ENCODE measurements at places on chromosomes 3 and 15.

GRCh38 chr3:150022381-150023238, 51.9 kb upstream of the PFN2 start:
- no peak for DNase-seq

GRCh38 chr3:16907243-16907642, 22.5 kb downstream of the PLCL2 start:
- no peak for DNase-seq

- no peak for DNase-seq
Measured at GRCh38 chr3:87173776-87174175, 53.3 kb upstream of the CHMP2B start.

GRCh38 chr3:138873471-138874278, 38.9 kb upstream of the PIK3CB start:
- DNase-seq = no peak

GRCh38 chr3:23105048-23105447, 98.1 kb upstream of the UBE2E2 start:
- no peak for DNase-seq

- DNase-seq = no peak
Measured at GRCh38 chr3:24688446-24689148, 193.9 kb upstream of the THRB start.

DNA sequence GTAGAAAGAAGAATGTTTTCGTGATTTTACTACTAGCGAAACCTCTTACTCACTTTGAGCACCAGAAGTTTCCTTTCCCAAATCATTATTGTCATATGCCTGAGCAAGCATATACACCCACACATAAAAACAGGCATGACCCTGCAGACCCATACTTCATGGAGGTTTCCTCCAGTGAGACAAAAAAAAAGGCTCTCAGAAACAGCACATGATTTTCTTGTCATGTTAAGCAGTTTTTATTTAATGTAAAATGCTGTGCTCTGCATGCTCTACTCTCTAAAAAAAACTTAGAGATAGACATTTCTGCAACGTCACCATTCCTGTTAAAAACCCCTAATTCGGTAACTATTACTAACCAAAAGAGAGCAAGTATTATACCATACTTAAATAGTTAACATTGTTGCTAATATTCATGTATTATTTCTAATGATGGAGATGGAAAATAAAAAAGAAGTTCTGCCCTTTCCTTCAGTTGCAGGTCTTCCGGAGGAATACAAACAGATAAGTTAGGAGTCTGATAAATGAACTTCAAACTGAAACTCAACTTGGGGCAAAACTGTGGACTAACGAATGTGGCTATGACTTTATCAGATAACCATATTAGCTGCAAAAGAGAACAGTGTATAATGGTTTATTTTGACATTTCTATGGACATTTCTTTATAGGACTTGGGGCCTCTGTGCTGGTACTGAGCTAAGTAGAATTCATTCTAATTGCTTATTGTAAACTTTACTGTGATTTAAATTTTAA, 15.9 kb downstream of the CD200R1 start:
- no peak for DNase-seq

- no peak for DNase-seq
Measured at GRCh38 chr15:60000113-60000823, 3.8 kb upstream of the FOXB1 start.

- DNase-seq = no peak
Measured at GRCh38 chr3:144466114-144466513, 494.5 kb downstream of the DIPK2A start.

DNA sequence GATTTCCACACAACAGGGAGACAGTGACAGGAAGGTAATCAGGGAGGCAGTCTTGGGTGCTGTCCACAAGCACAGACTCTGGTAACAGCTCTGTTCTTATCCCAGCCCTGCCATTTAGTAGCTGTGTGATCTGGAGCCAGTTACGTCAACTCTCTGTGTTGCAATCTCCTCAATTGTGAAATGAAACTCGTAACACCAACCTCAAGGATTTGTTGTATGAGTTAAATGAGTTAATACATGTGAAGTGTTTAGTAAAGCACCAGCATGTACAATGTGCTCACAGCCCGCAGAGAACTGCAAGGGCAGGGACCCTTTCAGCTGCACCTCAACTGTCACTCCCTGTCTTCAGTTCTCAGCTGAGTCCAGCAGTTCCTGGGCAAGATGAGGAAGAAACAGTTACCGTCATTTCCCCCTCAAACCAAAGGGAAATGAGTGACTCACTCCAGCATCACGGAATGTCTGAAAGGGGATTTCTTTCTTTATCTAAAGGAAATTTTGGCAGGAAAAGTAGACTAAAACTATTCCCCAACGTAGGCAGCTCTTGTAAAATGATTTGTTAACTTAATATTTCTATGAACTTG, 39.9 kb upstream of the MB21D2 start:
- DNase-seq = no peak

GRCh38 chr3:71653414-71653807, 69.9 kb upstream of the FOXP1 start:
- DNase-seq = no peak

DNA sequence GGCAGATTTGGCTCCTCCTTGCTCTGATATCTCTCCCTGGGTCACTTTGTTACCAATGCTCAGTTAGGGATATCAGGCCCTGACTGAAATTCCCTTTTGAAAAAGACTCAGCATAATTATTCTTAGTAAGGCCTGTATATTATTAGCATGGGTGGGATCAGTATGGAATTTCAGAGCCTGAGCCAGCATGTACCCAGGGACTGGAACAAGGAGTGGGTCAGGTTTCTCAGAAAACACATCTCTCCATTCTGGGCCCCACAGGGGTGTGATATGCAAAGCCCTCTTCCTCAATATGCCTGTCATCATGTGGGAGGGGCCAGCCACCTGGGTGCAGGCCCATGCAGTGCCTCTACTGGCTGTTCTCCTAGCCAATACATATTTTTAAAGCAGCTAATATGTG, 423.2 kb downstream of the EPHB1 start:
- DNase-seq = no peak

GRCh38 chr3:149382101-149382467, 4.6 kb upstream of the TM4SF1 start:
- no peak for DNase-seq

DNA sequence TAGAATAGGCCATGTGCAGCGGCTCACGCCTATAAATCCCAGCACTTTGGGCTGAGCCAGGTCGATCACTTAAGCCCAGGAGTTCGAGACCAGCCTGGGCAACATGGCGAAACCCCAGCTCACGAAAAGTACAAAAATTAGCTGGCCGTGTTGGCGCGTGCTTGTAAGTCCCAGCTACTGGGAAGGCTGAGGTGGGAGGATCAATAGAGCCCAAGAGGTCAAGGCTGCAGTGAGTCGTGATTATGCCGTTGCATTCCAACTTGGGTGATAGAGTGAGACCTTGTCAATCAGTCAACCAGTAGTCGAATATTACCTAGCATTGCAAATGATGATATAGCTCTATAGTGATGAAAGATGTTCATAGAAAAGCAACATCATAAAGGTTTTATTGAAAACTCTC, 51.9 kb downstream of the USP8 start:
- DNase-seq = no peak

GRCh38 chr3:166444756-166445155, 607.5 kb upstream of the BCHE start:
- DNase-seq = no peak

GRCh38 chr3:100982710-100983109, 10.5 kb downstream of the ABI3BP start:
- DNase-seq = no peak

DNA sequence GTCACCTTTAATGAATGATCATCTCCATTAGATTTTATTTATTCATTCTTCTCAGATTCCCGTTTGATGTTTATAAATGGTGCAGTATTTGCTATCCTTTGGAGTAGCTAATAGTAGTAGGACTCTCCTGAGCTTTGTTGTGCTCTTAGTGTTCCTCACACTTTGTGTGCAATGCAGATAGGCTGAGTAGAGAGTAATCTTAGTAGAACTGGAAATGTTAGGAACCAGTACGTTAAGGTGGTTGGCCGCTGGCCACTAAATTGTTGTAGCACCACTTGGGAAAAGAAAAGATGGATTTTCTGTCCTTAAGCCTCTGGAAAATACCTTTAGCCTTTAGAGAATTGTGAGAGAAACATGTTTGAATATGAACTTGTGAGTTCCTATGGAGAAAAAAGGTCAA, 19.9 kb upstream of the EBLN2 start:
- DNase-seq = no peak

DNA sequence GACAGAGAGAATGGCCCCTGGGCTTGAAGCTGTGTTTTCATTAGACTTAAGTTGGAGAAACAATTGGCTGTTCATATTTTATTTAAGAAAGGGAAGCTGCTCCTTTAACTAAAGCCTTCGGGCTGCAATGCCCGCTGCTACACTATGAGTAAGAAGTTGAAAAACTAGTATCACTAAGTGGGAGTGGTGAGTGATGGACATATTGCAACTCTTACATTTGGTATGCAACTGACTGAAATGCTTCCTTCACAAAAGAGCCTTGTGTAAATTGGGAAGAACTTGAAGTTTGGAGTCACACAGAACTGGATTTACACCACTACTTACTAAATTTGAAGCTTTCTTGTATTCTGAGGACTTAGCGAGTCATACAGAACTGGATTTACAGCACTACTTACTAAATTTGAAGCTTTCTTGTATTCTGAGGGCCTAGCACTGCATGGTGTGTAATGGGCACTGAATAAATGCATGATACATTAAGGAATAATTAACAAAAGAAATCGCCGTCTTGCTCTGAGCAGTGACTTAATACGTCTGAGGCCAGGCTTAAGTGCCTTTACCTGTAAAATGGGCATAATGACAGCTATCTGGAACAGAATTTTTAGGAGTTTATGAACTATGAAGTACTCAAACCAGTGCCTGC, 149.5 kb downstream of the RYR3 start:
- no peak for DNase-seq

DNA sequence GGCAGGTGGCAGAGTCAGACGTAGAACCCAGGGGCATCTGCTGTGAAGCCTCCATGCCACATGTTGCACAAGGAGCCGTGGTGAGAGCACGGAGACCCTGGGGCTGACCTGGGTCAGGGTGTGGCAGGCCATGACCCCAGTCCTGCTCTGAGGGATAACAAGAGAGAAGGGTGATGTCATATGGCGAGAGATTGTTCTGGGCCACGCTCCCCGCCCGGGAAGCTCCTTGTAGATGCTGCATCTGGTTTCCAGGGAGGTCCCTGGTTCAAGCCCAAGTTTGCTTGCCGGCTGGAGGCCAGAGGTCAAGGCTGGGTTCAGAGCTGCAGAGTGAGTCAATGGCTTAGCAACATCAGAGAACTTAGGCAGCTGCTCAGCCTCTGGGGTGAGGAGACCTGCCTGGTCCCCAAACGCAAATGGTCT, 17.3 kb downstream of the FGD5 start:
- DNase-seq = no peak

- DNase-seq = no peak
Measured at GRCh38 chr15:79816571-79816970, 80.2 kb downstream of the MTHFS start.

- DNase-seq = no peak
Measured at GRCh38 chr15:66108483-66109265, 144.9 kb downstream of the MEGF11 start.

GRCh38 chr3:123048480-123049237, 18.2 kb upstream of the PDIA5 start:
- DNase-seq = no peak

GRCh38 chr3:110685630-110686029, 386.0 kb upstream of the NECTIN3 start:
- DNase-seq = no peak

DNA sequence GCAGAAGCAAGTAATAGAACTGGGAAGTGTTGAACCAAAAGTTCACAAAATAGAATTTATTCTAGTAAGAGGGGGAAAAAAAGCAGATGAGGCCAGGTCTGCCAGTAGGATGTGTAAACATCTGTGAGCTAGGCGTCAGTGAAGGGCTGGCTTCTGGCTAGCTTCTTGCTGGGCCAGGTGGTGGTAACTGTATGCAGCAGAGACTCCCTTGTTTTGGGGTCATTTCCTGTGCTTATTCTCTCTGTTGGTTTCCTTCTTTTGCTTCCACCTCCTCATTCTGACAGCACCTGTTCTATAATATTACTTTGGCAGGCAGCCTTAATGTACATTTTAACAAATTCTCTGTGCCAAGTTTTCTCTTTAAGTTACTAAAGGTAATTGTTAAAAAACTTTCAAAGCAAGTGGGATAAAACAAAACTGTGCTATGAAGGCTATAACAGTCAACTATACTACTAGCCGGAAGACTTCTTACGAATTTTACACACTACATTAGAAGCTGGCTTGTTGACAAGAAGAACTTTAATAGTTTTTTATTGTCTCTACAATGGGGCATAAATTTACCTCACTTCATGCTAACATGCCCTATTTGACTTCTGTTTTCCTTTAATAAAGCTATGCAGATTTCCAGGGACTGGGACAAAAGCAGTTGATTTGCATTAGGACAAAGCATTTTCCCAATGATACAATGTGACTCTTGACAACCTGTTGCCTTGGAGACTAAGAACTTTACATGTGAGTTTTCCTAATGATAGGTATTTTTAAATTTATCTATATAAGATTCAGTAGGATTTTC, 318.8 kb upstream of the NAALADL2 start:
- DNase-seq = no peak

- no peak for DNase-seq
Measured at GRCh38 chr3:105253225-105253624, 113.5 kb upstream of the ALCAM start.

DNA sequence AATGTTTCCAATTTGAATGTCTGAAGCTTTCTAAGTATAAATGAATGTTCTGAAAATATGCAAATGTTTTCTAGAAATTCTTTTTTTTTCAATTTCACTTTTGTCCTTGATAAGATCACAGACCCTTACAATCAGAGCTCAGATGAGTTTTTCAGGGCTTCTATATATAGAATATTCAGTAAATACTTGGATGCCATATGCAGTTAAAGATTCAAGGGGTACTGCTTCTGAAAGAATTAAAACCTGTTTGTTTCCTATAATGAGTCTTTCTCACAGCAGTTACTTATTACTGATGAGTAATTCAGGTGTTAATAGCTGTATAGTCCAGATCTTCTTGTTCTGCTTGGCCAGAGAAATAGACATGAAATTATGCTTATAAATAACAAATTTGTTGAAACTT, 812.6 kb downstream of the ZPLD1 start:
- DNase-seq = no peak

DNA sequence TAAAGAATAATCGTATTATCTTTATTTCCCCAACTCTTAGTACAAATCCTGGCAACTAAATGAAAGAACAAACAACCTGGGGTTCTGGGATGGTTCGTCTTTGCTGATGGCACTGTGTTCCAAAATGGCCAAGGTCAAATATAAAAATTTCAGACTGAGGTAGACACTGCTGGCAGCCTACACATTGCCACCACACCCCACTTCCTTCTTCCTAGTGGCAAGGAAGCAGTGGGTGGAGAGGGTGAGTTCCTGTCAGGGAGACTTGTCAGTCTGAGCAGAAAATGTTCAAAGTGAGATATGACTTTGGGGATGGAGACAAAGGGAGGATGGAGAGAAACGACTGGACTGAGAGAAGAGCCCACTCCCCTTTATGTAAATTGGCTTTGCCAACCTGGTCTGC, 69.6 kb downstream of the LMCD1 start:
- no peak for DNase-seq

DNA sequence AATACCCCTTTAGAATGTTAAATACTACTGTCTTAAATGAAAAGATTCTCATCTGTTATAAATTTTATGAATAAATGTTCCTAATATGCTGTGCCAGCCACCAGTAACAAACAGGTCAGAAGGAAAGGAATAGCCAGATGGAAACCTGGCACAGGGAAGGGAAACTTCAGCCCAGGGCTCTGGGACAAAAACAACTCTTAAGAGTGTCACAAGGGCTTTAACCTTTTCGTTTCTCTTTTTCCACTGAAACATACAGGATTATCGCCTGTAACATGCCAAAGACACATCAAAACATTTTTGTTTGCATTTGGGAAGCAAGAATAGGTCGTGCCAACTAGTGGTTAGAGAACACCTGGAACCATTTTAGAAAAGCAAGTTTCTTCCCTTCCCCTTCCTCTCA, 109.0 kb upstream of the NEDD4 start:
- no peak for DNase-seq

All from CD4-positive, alpha-beta T cell treated with Interleukin-6 for 4 hours (primary cell).